ENCODE measurements at places on chromosomes 6 and 20.

- no peak for DNase-seq
Measured at GRCh38 chr6:132011582-132011981, 60.4 kb upstream of the CCN2 start.

GRCh38 chr6:10033223-10033829, 381.5 kb downstream of the TFAP2A start:
- no peak for DNase-seq

DNA sequence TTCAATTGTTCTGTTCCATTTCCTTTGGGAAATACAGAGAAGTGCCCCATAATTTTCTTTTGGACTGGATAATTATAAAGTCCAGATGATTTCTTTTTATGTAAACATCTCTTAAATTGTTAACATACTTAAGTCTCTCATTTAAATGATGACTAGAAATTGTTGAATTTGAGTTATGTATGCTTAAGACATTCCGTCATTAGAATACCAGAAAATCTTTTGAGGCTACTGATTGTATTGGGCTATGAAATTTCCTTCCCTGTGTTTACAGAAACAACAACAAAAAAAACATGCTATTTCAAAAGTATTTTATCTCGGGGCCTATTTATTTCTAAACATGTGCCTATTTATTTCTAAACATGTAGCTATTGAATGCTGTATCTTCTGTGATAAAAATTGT, 125.4 kb downstream of the SH3BGRL2 start:
- no peak for DNase-seq

GRCh38 chr20:38092915-38093314, 59.4 kb downstream of the RPRD1B start:
- DNase-seq, result no peak
